ENCODE measurements at places on chromosomes 16 and 17.

DNA sequence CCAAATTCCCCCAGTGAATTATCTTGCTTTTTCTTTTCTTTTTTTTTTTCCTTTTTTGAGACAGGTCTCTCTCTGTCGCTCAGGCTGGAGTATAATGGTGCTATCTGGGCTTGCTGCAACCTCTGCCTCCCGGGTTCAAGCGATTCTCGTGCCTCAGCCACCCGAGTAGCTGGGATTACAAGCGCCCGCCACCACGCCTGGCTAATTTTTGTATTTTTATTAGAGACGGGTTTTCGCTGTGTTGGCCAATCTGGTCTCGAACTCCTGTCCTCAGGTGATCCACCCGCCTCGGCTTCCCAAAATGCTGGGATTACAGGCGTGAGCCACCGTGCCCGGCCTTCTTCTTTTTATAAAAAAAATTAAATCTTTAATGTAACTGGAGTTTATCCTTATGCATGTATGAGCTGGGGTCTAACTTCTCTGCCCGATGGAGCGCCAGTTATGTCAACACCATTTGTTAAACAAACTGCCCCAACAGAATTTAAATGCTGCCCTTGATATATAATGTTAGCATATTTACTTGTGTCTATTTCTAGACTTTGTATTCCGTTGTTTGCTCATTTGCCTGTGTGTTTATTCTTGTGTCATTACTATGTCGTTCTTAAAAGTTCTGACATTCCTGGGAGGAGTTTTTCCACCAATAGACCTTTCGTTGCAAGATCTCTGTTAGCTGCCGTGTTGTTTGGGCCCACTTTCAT, 535 bp upstream of the AURKB start:
- no peak for DNase-seq

DNA sequence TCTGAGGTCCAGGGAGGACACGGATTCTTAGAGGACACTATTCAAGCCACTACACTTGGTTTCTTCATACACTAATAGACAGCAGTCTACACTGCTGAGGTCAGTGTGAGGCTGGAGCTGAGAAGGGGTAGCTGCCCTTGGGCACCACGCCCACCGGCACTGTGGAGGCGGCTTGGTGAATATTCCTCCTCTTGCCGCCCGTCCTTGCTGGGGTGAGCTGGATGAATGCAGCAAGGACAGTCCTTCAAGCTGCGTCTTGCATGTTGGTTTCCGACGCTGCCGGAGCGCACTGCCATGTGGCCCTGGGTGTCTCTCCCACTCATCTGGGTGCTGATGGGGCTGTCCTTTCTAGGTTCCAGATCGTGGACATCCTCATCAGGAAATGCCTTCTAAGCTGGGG, 2.6 kb downstream of the ZNF205 start:
- DNase-seq = no peak

GRCh38 chr17:44071772-44072171, 1.2 kb downstream of the G6PC3 start:
- no peak for DNase-seq

- no peak for DNase-seq
Measured at GRCh38 chr17:75094871-75095399, 7.2 kb downstream of the SLC16A5 start.

- DNase-seq = no peak
Measured at GRCh38 chr16:28930203-28930602, 1.6 kb upstream of the CD19 start.

- no peak for DNase-seq
Measured at GRCh38 chr16:89973235-89973634, 24.7 kb downstream of the DEF8 start.
